Glutamatergic neuron (in vitro differentiated cells): ENCODE measurements at places on chromosomes 5 and 9. TPM values are rescaled to one million over a fixed set of nuclear protein-coding genes. Genes with fewer than 3 reads are reported as not detected.

DNA sequence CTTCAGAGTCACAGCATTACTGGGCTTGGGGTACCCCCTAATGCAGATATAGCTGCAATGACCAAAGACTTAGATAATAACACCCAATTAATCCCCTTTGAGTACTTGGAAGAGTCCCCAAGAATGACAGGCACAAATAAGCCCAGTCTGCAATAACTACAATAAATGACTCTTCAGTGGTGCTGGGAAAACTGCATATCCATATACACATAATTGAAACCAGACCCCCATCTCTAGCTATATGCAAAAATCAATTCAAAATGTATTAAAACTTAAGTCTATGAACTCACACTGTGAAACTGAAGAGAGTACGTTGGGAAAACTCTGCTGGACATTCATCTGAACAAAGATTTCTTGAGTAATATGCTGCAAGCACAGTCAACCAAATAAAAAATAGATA lies 422.5 kb downstream of the CDH18 start:
- DNase-seq = no peak

DNA sequence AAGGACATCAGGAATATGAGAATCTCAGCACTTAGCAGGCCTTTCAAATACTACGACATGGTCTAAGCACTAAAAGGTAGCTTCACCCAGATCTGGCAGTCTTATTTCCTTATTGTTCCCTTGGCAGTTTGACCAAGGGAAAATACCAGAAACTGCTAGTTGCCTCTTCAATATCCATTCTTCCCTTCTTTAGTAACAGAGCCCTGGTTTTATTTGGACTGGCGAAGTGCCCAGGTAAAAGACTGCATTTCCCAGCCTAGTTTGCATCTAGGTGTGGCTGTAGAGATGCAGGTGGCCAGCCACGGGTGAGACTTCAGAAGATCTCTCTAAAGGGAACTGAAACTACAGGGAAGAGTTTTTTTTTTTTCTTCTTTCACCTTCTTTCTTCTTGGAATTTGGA lies 21.6 kb downstream of the DMRT2 start:
- no peak for DNase-seq

GRCh38 chr5:17441351-17441750 lies 56.7 kb upstream of the TAF11L2 start:
- DNase-seq = no peak

DNA sequence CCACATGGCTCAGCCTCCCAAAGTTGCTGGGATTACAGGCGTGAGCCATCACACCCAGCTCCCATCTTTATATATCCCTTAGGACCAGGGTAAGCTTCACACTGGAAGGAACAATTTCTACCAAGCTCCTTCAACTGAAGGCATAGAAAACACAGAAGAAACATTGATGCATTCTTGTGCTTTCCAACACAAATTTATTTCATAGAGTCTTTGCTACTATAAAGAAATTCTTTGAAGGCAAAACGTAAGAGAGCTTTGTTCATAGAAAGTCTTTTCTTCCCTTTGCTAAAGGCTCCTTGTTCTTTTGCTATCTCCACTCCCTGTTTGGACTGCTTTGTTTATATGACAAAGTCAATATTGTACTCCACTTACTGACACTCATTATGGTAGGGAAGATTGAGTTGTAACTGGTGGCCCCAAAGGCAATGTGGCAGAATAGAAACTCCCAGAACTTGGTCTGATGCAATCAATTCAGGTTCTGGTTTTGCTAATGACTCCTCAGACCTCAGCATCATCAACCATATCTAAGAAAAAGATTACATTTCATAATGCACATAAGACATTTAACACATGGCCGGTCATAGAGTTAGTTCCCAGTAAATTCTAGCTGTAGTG lies 97.4 kb upstream of the CLINT1 start:
- no peak for DNase-seq

- DNase-seq = no peak
Observed at GRCh38 chr9:15079989-15080388, 169.8 kb upstream of the FREM1 start.

DNA sequence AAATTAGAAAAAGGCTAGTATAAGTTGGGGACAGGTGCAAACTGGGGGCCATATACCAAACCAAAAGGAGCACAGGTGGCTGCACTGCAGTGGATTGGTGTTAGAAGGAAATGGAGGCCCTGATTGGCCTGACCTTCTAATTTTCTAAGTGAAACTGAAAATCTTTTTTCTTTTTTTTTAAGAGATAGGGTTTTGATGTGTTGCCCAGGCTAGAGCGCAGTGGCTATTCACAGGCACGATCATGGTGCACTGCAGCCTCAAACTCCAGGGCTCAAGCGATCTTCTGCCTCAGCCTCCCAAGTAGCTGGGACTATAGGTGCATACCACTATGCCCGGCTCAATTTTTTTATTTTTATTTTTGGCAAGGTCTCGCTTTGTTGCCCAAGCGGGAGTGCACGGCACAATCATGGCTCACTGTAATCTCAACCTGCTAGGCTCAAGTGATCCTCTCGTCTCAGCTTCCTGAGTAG lies 9.8 kb upstream of the CCDC69 start:
- no peak for DNase-seq

- DNase-seq = no peak
Observed at GRCh38 chr5:93929131-93929530, 187.7 kb upstream of the POU5F2 start.

GRCh38 chr5:947626-948471 lies 55.2 kb downstream of the TRIP13 start:
- no peak for DNase-seq

GRCh38 chr9:70601000-70601951 lies 186.8 kb upstream of the KLF9 start:
- no peak for DNase-seq

DNA sequence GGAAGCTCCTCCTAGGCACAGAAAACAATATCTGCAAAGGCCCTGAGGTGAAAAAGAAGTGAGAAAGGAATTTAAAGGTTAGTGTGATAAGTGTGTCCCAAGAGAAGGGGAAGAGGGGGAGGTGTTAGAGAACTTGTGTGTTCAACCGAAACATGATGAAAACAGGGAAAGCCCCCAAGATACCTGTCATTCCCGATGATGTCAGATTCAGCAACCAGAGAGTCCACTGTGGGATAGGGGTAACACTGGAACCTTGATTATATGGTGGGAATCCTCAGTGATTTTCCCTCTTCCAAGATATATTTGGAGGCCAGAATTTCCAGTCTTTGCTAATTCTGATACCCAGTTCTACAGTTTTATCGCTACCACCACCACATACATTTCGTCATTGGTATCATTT lies 15.5 kb upstream of the BNC2 start:
- DNase-seq = no peak

DNA sequence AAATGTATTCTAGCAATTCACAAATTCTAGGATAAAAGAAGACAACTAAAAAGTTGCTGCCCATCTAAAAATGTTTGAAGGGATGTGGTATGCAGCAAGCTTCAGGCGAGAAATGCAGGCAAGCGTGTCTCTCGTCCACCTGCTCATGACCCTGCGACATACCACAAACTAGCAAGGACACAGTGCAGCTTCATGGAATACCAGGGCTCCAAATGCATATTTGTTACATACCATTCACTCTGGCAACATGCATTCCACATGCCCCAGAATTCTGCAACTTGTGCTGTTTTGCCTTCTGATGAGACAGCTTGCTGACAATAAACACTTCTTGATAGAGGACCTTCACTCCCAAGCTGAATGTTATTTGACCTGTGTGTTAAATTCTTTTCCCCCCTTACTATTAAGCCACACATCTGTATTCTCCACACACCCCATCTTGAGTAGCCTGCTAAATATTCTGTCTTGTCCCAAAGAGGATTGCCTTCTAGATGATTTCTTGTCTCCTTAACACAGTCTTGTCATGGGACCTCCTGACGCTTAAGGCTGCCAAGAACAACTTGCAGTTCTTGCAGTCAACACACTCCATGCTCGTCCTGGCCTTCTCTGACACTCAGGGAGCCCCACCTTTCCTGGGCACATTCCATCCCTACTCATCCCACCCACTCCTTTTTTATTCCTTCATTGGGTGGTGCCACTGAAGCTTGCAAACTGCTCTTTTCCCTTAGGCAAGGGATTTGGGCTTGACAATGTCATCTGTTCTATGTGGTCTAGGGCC lies 340.5 kb downstream of the PIK3R1 start:
- no peak for DNase-seq

DNA sequence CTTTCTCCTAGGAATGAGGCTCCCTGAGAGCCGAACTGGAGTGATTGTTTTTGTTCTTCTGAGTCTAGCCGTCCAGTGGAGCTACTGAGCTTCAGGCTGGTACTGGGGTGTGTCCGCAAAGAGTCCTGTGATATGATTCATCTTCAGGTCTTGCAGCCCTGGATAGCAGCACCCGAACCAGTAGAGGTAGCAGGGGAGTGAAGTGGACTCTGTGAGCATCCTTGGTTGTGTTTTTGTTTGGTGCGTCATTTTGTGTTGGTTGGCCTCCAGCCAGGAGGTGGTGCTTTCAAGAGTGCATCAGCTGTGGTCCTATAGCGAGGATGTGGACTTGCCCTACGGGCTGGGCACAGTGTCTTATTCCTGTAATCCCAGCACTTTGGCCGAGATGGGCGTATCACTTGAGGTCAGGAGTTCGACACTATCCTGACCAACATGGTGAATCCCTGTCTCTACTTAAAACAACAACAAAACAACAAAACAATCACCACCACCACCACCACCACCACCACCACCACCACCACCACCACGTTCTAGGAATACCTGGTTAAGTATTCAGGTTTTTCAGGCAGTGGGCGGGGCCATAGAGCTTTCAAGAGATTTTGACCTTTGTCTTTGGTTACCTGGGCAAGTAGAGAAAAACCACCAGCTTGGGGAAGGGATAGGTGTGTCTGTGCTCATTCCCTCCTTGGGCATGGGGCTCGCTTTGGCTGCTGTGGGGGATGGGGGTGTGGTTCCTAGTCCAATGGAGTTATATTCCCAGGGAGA lies 154.0 kb downstream of the WDR70 start:
- no peak for DNase-seq

GRCh38 chr5:68277431-68277830 lies 61.9 kb downstream of the PIK3R1 start:
- no peak for DNase-seq

- DNase-seq = no peak
Observed at GRCh38 chr9:31536471-31536870, 848.0 kb upstream of the ACO1 start.

GRCh38 chr5:91311168-91311696 lies 71.9 kb downstream of the ARRDC3 start:
- no peak for DNase-seq

DNA sequence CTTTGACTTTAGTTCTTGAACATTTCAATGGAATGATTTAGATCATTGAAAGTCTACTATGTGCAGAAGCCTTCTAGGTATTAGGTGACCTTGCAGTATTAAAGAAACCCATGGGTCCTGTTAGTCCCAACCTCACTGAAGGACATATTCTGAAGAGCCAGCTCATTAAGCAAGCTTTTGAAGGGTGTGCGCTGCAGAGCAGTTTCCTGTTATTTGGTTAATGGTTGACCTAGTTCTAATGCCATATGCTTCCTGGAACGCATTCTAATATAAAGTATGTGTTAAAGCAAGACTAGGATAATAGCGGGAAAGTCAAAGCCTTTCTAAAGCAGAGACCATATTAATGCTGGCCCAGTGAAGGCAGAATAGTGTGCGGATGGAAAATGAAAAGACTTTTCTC lies 20.1 kb downstream of the ZNF462 start:
- DNase-seq = no peak

DNA sequence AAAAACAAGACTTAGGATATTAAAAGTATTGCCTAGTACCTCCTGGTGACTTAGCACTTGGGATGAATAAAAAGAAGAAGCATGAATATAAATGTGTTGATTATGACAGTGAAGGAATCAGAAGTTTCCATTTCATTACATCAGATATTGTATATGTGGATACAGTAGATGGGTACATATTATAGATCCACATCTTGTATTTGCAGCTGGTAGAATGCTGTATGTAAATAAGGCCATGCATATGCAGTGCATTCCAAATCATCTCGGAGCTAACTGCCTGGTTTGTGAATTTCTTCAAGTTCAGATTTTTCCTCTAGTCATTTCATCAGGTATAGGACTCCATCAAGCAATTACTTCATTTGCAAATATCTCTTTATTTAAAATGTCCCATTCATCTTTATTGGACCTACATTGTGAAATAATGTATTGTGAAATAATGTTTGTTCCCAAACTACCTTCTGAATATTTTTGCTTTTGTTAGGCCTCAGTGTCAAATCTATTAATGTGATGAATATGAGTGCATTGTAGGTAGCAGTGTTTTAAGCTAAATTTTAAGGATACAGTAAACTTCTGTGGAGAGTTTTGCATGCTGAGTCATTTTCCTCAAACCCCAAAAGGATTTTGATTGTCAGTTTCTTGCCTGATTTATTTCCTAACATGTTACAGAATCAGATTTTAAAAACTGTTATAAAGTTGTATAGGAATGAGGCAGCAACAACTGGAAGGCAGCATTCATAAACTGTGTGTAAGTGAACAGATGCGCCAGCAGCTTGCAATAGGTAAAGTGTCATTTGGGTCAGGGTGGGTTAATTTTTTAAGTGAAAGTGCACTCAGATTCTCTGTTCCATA lies 370.8 kb upstream of the RIOK2 start:
- no peak for DNase-seq

- DNase-seq = no peak
Observed at GRCh38 chr5:22901885-22902284, 48.7 kb upstream of the CDH12 start.

DNA sequence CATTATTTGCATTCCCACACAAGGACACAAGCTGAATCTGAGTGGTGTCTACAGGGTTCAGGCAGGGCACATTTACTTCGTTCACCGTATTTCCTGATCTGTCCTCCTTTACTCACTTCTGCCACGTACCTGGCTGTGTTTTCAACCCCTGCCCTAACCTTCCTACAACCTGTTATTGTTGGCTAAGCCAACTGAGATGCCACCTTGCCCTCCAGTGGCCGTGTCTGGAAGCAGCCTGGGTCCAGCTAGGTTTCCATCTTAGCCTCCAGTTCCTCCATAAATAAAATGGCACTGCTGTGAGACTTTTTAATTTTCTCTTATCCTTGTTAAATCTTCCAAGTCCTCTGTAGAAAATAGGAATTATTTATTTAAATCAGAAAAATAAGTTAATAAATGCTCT lies 64.8 kb downstream of the ATP10B start:
- DNase-seq = no peak

GRCh38 chr5:55750063-55750462 lies 12.2 kb downstream of the DDX4 start:
- DNase-seq = no peak

The F12 gene
- 5.4 TPM for total RNA-seq

The SLC6A7 gene
- total RNA-seq = not detected

The SLC1A1 gene
- 0.10 TPM for total RNA-seq

The LHX6 gene
- total RNA-seq = 2.8 TPM

The ECM2 gene
- 0.20 TPM for total RNA-seq

The PCDHA7 gene
- total RNA-seq = 22.9 TPM

The HRCT1 gene
- not detected for total RNA-seq

The PCDHB7 gene
- 3.4 TPM for total RNA-seq

The CNTFR gene
- 170 TPM for total RNA-seq

The RALGPS1 gene
- 23.8 TPM for total RNA-seq

The PCDHGA6 gene
- total RNA-seq = 6.3 TPM

The IL31RA gene
- total RNA-seq = not detected

The OR2S2 gene
- total RNA-seq = not detected
